ENCODE measurements at places on chromosomes 12 and 14.
A peak's percentile ranks its signal among the peaks of the same experiment; 100 is the strongest.

DNA sequence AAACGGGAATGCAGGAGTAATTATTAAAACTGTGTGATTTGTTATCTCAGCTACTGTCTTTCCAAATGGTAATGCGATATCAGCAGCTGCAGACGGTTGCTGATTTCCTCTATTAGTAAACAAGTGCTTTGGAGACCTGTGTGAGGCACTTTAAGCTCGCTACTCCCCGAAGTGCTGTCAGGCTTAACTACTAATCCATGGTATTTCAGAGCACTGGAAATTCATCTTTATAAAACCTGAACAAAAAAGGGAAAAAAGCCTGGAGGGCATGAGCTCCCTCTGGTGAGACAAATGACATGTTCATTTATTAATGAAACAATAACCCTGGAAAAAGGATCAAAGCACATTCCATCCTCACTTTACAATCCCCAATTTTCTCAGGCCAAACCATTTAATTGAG, 143.6 kb upstream of the OTX2 start:
- no peak for DNase-seq

DNA sequence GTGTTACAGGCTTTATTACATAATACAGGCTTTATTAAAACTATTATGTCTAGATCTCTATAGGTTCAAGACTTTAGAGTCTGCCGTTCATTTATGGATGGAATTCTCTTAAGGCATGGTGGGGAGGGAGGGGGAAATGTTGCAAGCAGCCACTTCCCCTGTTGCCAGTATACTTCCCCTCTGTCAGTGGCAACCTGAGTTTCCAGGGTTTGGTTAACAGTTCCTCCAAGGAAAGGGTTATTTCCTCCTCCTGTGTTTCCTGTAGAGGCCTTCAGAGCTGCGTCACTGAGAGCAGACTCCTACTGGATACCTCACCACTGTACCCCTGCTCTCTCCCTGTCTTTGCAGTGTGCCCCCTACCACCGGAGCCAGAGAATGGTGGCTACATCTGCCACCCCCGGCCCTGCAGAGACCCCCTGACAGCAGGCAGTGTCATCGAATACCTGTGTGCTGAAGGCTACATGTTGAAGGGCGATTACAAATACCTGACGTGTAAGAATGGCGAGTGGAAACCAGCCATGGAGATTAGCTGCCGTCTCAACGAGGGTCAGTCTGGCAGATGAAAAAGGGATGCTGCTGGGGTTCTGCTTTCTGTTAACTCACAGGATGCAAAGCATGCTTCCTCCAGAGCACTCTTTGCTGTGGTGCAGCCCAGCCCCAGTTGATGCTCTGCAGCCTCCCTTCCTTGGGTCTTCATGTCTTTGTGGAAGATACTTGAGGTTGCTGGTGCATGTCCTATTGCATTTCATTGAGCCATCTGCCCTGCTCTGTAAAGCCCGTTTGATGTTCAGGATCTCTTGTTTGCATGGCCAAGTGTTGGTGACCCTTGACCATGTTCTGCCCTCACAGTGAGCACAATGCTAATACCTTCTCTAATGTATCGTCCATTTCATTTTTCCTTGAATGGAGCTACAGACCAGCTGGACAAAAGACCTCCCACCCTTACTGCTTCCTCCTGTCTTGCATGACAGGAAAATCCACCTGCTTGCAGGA, 63.6 kb upstream of the SRSF5 start:
- DNase-seq = no peak

GRCh38 chr12:79451978-79452377, 238.8 kb downstream of the PAWR start:
- DNase-seq = peak; percentile 51

DNA sequence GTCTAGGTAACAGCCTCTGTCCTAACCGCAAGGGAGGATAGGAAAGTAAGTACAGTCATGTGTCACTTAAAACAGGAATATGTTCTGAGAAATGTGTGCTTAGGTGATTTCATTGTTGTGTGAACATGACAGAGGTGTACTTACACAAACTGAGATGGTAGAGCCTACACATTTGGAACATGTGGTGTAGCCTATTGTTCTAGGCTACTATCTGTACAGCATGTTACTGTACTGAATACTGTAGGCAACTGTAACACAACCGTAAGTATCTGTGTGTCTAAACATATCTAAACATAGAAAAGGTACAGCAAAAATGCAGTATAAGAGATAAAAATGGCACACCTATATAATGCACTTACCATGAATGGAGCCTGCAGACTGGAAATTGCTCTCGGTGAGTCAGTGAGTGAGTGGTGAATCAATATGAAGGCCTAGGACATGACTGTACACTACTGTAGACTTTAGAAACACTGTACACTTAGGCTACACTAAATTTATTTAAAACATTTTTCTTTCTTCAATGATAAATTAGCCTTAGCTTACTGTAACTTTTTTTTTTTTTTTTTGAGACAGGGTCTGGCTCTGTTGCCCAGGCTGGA, 13.2 kb upstream of the MDM2 start:
- no peak for DNase-seq

GRCh38 chr14:79601579-79601978, 609.7 kb downstream of the DIO2 start:
- peak; percentile 7 for DNase-seq

DNA sequence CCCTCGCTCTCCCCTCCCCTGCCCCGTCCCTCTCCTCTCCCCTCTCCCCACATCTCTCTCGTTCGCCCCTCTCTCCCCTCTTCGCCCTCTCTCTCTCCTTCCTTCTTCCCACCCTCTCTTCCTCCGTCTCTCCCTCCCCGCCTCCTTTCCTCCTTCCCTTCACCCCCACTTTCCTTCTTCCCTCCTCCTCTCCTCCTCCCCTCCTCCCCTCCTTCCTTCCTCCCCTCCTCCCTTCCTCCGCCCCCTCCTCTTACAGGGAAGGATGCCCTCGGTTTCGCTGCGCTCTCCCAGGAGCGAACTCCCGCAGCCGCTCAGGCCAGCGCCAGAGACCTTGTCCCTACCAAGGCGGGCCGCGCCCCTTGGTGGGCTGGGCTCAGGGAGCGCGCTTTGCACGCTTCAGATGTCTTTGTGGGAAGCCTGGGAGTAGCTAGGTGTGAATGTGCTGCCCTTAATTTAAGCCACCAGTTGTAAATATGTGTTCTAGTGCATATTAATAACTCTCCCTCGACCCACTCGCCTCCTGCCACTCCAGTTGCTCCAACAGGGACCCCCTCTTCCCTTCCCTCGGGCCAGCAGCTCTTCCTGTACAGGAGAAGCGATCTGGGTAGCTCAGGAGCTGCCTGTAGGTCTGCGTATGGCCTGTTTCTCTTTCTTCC, 13.3 kb upstream of the MAP3K9 start:
- peak; percentile 35 for DNase-seq

GRCh38 chr14:59869381-59870255, 958 bp downstream of the RTN1 start:
- peak; percentile 20 for DNase-seq

DNA sequence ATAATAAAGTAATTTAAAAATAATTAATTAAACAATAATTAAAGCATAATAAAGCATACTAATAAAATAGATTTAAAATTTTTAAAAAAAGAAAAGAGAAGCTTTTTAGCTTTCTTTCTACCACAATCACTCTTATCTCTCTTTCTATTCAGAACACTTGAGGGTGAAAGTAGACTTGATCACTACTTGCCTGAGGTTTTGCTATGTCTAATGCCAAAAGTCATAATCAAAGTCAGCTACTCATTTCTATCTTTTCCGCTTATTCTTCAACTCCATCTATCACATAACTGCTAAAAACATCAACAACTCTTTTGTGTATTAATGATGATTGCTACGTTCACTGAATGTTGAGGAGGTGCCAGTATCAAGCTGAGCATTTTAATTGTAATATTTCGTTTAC, 202.0 kb upstream of the KRR1 start:
- DNase-seq = peak; percentile 35

GRCh38 chr12:46661110-46661845, 164.5 kb downstream of the SLC38A4 start:
- DNase-seq = peak; percentile 87

DNA sequence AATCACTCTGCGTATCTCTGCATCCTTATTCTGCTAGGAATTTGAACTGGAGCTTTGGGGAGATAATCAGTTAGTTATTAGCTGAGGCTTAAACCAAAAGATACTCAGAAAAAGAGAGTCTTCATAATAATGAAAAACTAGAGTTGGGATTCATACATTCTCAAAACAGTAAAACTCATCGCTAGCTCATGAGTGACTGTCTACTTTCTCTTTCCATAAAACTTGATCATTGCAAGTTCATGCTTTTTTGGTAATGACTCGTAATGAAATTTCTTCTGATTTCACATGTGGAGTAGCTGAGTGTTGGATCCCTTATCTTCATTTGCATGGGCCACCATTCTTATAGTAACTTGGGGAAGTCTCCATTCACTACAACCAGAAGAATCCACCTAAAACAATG, 397.7 kb downstream of the PDZRN4 start:
- no peak for DNase-seq

- no peak for DNase-seq
Observed at GRCh38 chr12:123102781-123103503, 47.9 kb downstream of the PITPNM2 start.

DNA sequence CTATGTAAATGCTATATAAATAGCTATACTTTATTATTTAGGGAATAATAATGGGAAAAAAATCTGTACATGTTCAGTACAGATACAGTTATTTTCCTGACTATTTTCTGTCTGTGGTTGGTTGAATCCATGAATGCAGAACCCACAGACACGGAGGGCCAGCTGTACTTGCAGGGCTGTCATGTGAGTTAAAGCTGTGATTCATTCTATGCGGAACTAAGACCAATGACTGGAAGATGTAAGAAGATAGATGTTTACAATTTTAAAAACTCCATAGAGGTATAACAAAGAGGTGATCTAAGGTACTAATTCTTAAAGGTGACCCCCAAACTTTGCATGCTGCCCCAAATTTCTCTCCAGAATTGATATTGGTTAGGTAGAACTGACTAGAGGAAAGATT, 14.6 kb downstream of the PCNX4 start:
- DNase-seq = no peak

- DNase-seq = peak; percentile 70
Observed at GRCh38 chr14:58637040-58637390, 747 bp upstream of the DACT1 start.

DNA sequence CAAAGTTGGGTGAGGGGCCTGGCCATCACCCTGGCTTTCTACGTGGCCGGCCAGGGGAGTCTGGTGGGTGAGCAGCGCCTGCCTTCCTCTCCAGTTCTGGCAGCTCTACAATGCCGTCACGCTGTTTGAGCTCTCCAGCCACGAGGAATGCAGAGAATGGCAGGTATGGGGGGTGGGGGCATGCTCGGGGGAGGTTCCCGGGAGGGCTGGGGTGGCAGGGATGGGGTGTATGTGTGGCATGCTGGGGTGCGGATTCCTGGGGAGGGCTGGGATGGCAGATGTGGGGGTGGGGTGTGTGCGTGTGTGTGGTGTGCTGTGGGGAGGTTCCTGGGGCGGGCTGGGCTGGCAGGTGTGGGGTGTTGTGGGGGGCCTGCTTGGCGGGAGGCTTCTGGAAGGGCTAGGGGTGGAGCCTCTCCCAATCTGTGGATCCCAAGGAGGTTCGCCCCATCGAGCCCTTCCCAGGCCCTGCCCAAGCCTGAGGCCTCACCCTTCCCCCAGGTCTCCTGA, 18.5 kb downstream of the RHOF start:
- DNase-seq = peak; percentile 72

GRCh38 chr12:47272412-47273190, 192.8 kb upstream of the AMIGO2 start:
- peak; percentile 61 for DNase-seq

- no peak for DNase-seq
Observed at GRCh38 chr12:115437061-115437567, 753.1 kb upstream of the TBX3 start.

- DNase-seq = peak; percentile 69
Observed at GRCh38 chr12:752695-753610, 574 bp downstream of the WNK1 start.

DNA sequence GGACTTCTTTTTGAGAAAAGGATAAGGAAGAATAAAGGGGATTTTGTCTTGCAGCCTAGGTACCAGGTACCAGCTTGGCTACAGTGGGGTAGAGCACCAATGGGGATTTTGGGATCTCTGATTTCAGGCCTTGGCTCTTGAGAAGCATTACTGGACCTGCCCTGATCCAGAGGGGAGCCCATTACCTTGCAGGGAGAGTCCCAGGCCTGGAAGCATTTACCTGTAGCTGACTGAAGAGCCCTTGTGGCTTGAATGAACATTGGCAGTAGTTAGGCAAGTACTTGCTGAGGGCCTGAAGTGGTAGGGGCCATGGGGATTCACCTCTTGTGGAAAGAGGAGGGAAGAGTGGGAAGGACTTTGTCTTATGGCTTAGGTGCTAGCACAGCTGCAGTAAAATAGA, 308.2 kb upstream of the FBXO33 start:
- peak; percentile 2 for DNase-seq

- DNase-seq = no peak
Observed at GRCh38 chr12:68536885-68537485, 73.7 kb upstream of the RAP1B start.

GRCh38 chr12:129215556-129215955, 362.3 kb downstream of the GLT1D1 start:
- DNase-seq = no peak

- peak; percentile 88 for DNase-seq
Observed at GRCh38 chr14:90521084-90521929, 124.5 kb downstream of the CALM1 start.

DNA sequence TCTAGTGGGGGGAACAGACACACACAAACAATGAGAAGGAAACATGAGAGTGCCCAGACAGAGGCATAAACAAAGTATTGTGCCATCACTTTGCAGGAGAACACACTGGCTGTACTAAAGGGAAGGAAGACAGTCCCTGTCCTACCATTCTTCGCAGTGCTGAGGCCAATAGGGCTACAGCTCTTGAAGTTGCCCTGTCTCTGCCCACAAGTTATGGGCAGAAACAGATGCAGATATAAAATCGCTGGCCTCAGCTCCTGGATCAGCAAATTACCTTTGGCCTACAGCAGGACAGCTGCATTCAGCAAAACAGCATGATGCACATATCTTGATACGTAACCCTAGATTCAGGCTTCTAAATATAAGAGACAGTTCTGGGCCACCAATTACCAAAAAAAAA, 23.0 kb upstream of the PRKAB1 start:
- no peak for DNase-seq

DNA sequence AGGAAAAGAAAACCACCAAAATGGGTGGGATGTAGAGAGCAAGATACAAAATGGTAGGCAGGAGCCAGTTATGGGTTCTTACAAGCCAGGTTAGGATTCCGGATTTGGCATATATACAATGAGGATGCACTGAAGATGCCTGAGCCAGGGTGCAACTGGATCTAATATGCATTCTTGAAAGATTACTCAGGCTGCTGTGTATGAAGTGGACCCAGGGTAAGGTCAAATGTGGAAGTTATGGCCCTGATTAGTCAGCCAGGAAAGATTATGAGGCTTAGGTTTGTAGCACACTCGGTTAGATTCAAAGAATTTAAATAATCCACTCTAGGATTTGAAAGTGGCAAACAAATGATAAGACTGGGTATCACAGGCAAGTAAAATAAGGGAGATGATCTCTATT, 1750.7 kb upstream of the FLRT2 start:
- no peak for DNase-seq
